ENCODE measurements at places on chromosomes 2 and 18. TPM values are rescaled to one million over a fixed set of nuclear protein-coding genes. Genes with fewer than 3 reads are reported as not detected.

DNA sequence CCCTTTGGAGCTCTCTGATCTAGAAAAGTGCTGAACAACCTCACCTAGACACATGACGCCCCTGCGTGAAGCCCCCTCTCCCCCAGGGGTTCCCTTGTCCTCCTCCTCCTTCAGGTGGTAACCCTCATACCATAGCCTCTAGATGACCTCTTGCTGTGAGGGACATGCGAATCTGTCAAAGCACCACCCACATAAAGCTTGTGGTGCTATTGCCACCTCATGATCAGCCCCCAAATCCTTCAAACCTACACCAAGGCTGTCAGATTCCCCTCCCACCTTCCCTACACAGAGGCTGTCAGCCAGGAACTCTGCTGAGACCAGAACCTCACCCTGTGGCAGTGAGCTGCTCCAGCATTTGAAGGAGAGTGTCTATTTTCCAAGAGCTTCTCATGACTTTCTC is 43.1 kb upstream of the TEX51 start:
- DNase-seq = no peak

GRCh38 chr2:241882091-241882625 is 12.6 kb downstream of the RTP5 start:
- DNase-seq = no peak

LHCGR gene
- total RNA-seq = not detected

GRCh38 chr2:65870826-65871225 is 438.4 kb upstream of the SPRED2 start:
- no peak for DNase-seq

WDSUB1 gene
- total RNA-seq = 3.5 TPM

DNA sequence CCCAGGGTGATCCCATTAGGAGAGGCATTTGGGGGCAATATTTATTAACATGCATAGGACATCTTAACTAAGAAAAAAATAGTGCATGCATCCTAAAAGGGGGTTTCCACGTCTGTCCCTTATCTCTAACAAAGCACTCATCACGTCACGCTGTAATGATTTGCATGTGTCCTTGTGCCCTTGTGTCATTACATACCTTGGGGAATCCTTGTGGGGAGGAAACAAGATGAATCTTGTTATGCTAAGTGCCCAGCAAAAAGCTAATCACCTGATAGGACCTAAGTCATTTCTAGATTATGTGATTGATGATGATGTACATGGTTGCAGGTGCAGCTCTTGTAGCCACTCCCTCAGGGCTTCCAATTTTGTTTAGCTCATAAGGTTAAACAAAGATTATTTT is 250.9 kb downstream of the FBXO15 start:
- no peak for DNase-seq

DNA sequence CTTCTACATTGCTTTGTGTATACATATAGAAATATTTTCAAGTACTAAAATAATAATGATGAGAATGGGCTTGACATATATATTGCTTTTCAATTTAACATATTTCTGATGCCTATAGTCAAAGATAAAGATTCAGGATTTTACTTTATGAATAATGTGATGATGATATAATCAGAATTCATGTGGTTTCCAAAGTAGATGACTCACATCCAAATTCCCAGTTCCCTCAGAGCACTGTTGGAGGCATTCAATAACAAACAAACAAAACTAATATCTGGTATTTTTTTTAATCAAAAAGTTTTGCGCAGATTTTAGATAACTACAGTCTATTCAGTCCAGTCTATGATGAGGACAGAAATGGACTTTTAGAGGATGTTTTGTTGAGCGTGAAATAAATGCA is 2094.5 kb upstream of the CELF4 start:
- no peak for DNase-seq

GRCh38 chr2:190123956-190124355 is 61.4 kb upstream of the MSTN start:
- DNase-seq = no peak

- no peak for DNase-seq
Measured at GRCh38 chr2:80363791-80364349, 59.3 kb upstream of the LRRTM1 start.

MRO gene
- total RNA-seq = 6.3 TPM

- DNase-seq = no peak
Measured at GRCh38 chr2:235521844-235522243, 28.0 kb downstream of the AGAP1 start.

- DNase-seq = no peak
Measured at GRCh38 chr2:189751080-189751658, 11.4 kb downstream of the OSGEPL1 start.

- DNase-seq = no peak
Measured at GRCh38 chr2:124875627-124876244, 850.6 kb downstream of the CNTNAP5 start.

DNA sequence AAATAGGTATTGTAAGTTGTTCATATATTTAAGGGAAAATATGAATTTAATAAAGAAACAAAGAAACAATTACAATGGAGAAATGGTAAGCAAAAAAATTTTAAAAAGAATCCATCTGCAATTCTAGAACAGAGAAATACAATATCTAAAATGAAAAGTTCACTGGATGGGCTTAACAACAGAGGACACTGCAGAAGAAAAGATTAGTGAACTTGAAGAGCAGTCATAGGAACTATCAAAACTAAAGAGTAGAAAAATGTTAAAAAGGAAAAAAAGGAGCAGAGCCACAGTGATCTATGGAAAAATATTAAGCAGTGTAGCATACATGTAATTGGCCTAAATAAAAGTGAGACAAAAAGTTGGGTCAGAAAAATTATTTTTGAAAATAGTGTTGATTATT is 83.5 kb downstream of the ALK start:
- DNase-seq = no peak

Data from thoracic aorta (tissue), 2 donors.